GM12878 (cell line): ENCODE measurements at places on chromosomes 4 and X. TPM values are rescaled to one million over a fixed set of nuclear protein-coding genes. Genes with fewer than 3 reads are reported as not detected.
A peak's percentile ranks its signal among the peaks of the same experiment; 100 is the strongest.

GRCh38 chr4:185470501-185471195 is 885 bp downstream of the CCDC110 start:
- no peak overlapping the region for H3K27ac ChIP-seq
- no peak for DNase-seq
- no peaks in the 10 kb centered on the region for H3K36me3 ChIP-seq
- H3K27me3 ChIP-seq: no peaks in the 10 kb centered on the region

- no peaks in the 10 kb centered on the region for H3K4me1 ChIP-seq
- no peak overlapping the region for H3K4me3 ChIP-seq
- H3K36me3 ChIP-seq: no peaks in the 10 kb centered on the region
- no peak overlapping the region for H3K27ac ChIP-seq
Measured at GRCh38 chr4:42710329-42710728, 53.4 kb upstream of the ATP8A1 start.

DNA sequence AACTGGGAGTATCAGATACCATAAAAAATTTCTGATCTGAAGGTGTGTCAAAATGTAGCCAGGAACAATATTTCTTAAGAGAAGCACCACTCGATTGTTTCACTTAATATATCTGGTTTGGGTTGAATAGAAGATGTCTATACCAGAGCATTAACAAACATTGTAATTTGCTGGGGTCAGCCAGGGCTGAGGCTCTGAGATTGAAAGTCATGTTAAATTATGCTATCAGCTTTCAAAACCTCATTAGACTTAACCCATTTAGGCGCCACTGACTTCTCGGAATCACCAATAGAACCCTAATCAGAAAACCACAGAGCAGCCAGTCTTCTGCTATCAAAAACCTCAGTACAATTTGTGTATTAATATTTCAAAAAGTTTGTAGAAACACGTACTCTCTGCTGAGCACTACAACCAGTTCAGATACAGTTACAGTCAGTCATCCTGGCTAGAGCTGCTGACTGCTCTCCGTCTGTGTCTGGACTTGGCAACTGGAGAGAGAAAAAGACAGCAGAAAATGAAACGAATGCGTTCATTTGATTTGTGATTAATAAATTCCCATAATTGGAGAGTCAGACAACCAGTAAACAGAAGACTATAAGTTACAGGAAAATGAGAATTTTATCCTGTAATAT is 848.6 kb upstream of the PABPC4L start:
- no peaks in the 10 kb centered on the region for H3K27me3 ChIP-seq
- no peak overlapping the region for H3K27ac ChIP-seq
- no peaks in the 10 kb centered on the region for H3K4me1 ChIP-seq

GRCh38 chr4:8353912-8354453 is 84.4 kb downstream of the HTRA3 start:
- H3K4me3 ChIP-seq: no peak overlapping the region
- peaks cover 2% of the 10 kb centered on the region for H3K27me3 ChIP-seq
- no peak for DNase-seq
- H3K36me3 ChIP-seq: no peaks in the 10 kb centered on the region
- H3K4me1 ChIP-seq: no peaks in the 10 kb centered on the region

GRCh38 chr4:155681886-155682285 is 15.2 kb downstream of the GUCY1A1 start:
- DNase-seq: no peak
- H3K4me1 ChIP-seq: no peaks in the 10 kb centered on the region
- H3K4me3 ChIP-seq: no peak overlapping the region
- H3K36me3 ChIP-seq: no peaks in the 10 kb centered on the region
- no peak overlapping the region for H3K27ac ChIP-seq
- no peaks in the 10 kb centered on the region for H3K27me3 ChIP-seq

- H3K4me3 ChIP-seq: no peak overlapping the region
- no peaks in the 10 kb centered on the region; the same call in 1 of the 2 replicates for H3K27me3 ChIP-seq
- no peak overlapping the region for H3K27ac ChIP-seq
- DNase-seq: no peak
Measured at GRCh38 chrX:71941776-71942175, 31.1 kb downstream of the NHSL2 start.

- DNase-seq: no peak
- H3K27ac ChIP-seq: no peak overlapping the region
- H3K4me3 ChIP-seq: no peak overlapping the region
- H3K27me3 ChIP-seq: no peaks in the 10 kb centered on the region
- H3K36me3 ChIP-seq: no peaks in the 10 kb centered on the region
Measured at GRCh38 chr4:152081024-152081423, 320.2 kb upstream of the GATB start.

GRCh38 chr4:177371461-177371860 is 61.8 kb downstream of the NEIL3 start:
- H3K27ac ChIP-seq: no peak overlapping the region
- H3K36me3 ChIP-seq: no peaks in the 10 kb centered on the region
- no peak for DNase-seq
- H3K4me3 ChIP-seq: no peak overlapping the region
- no peaks in the 10 kb centered on the region for H3K27me3 ChIP-seq
- no peaks in the 10 kb centered on the region for H3K4me1 ChIP-seq

GRCh38 chrX:109709129-109709631 is 23.9 kb downstream of the ACSL4 start:
- H3K4me1 ChIP-seq: peaks cover 9% of the 10 kb centered on the region
- H3K36me3 ChIP-seq: no peaks in the 10 kb centered on the region
- 0 out of 2 replicates have a peak overlapping the region, but pooled peaks have one; percentile 29 for H3K4me3 ChIP-seq
- DNase-seq: peak; percentile 60
- H3K27me3 ChIP-seq: no peaks in the 10 kb centered on the region
- peak overlapping the region; percentile 71 for H3K27ac ChIP-seq

GRCh38 chrX:150421816-150422215 is 58.7 kb downstream of the MAMLD1 start:
- DNase-seq: no peak
- no peak overlapping the region for H3K4me3 ChIP-seq
- H3K27ac ChIP-seq: no peak overlapping the region
- H3K4me1 ChIP-seq: no peaks in the 10 kb centered on the region
- no peaks in the 10 kb centered on the region for H3K36me3 ChIP-seq
- no peaks in the 10 kb centered on the region for H3K27me3 ChIP-seq

DNA sequence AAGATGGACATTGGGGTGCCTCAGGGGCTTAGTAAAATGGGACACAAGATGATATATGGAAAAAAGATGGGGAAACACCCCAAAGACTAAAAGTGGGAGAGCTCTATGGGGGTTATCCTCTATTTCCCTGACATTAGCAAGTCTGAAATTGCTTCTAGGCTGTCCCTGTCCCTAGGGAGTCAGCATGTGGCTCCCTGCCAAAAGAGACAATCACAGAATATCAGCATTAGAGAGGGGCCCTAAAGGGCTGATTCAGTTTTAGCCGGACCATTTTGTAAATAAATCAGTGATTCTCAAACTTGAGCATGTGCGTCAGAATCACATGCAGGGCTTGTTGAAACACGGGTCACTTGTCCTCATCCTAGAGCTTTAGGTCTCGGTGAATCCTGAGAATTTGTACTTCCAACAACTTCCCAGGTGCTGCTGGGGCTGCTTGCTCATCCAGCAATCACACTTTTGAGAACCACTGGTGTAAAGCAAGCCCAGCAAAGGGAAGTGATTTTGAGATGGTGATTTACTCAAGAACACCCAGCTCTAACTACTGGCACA is 165.3 kb upstream of the DGKK start:
- H3K4me1 ChIP-seq: no peaks in the 10 kb centered on the region
- no peak overlapping the region for H3K4me3 ChIP-seq
- H3K27ac ChIP-seq: no peak overlapping the region
- no peaks in the 10 kb centered on the region for H3K36me3 ChIP-seq
- H3K27me3 ChIP-seq: no peaks in the 10 kb centered on the region
- DNase-seq: no peak

GRCh38 chr4:39394706-39395105 is 12.0 kb upstream of the KLB start:
- no peak for DNase-seq
- H3K4me3 ChIP-seq: no peak overlapping the region
- H3K27ac ChIP-seq: no peak overlapping the region
- H3K36me3 ChIP-seq: no peaks in the 10 kb centered on the region
- no peaks in the 10 kb centered on the region for H3K27me3 ChIP-seq
- H3K4me1 ChIP-seq: no peaks in the 10 kb centered on the region

GRCh38 chr4:36320117-36320896 is 38.9 kb downstream of the DTHD1 start:
- H3K27ac ChIP-seq: peak overlapping the region; percentile 79
- DNase-seq: peak; percentile 54
- H3K27me3 ChIP-seq: no peaks in the 10 kb centered on the region
- H3K36me3 ChIP-seq: no peaks in the 10 kb centered on the region
- H3K4me1 ChIP-seq: peaks cover 52% of the 10 kb centered on the region
- no peak overlapping the region; the same call in 1 of the 2 replicates for H3K4me3 ChIP-seq

GRCh38 chrX:10028283-10029104 is 61.3 kb downstream of the CLDN34 start:
- no peaks in the 10 kb centered on the region; the same call in 1 of the 2 replicates for H3K27me3 ChIP-seq
- no peak overlapping the region for H3K4me3 ChIP-seq
- no peaks in the 10 kb centered on the region for H3K4me1 ChIP-seq
- H3K27ac ChIP-seq: no peak overlapping the region

DNA sequence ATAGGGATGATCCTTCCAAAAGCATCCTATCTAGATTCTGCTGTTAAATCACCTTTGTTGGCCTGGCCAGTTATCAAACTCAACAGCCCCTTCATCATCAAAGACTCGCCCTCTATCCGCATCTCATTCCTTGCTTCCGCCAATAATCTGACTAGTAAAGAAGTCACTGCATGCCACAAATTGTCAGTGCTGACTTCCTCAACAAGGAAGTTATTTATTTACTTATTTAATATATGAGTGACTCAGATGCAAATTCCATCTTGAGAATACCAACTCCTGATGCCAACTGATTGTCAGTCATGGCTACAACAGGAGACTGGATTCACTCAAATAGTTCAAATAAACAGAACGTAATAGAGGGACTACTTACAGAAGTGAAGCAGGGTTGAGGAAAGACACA is 283.8 kb downstream of the TRIML1 start:
- H3K27ac ChIP-seq: no peak overlapping the region
- H3K36me3 ChIP-seq: no peaks in the 10 kb centered on the region
- H3K4me3 ChIP-seq: no peak overlapping the region

DNA sequence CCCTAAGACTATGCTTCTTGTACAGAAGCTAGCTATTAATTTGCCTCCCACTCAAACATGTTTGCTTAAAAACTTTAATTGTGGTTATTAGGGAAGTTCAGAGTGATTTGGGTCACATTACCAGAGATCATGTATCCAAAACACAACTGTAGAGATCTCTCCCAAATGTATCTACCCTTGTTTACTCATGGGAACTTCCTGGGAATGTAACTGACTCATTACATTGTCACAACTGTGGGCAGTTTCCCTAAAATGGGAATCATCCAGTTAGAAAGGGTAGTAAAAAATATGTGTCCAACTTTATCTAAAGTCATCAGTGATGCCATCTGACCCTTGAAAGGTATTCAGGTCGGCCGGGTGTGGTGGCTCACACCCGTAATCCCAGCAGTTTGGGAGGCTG is 40.3 kb upstream of the GLRA3 start:
- no peaks in the 10 kb centered on the region for H3K4me1 ChIP-seq
- no peaks in the 10 kb centered on the region for H3K27me3 ChIP-seq
- H3K36me3 ChIP-seq: no peaks in the 10 kb centered on the region
- no peak for DNase-seq

- no peaks in the 10 kb centered on the region for H3K27me3 ChIP-seq
- H3K4me1 ChIP-seq: peaks cover 34% of the 10 kb centered on the region
- H3K27ac ChIP-seq: peak overlapping the region; percentile 45; the same call in 1 of the 2 replicates
- no peak overlapping the region for H3K4me3 ChIP-seq
Measured at GRCh38 chrX:46637938-46638337, 64.4 kb downstream of the CHST7 start.

DNA sequence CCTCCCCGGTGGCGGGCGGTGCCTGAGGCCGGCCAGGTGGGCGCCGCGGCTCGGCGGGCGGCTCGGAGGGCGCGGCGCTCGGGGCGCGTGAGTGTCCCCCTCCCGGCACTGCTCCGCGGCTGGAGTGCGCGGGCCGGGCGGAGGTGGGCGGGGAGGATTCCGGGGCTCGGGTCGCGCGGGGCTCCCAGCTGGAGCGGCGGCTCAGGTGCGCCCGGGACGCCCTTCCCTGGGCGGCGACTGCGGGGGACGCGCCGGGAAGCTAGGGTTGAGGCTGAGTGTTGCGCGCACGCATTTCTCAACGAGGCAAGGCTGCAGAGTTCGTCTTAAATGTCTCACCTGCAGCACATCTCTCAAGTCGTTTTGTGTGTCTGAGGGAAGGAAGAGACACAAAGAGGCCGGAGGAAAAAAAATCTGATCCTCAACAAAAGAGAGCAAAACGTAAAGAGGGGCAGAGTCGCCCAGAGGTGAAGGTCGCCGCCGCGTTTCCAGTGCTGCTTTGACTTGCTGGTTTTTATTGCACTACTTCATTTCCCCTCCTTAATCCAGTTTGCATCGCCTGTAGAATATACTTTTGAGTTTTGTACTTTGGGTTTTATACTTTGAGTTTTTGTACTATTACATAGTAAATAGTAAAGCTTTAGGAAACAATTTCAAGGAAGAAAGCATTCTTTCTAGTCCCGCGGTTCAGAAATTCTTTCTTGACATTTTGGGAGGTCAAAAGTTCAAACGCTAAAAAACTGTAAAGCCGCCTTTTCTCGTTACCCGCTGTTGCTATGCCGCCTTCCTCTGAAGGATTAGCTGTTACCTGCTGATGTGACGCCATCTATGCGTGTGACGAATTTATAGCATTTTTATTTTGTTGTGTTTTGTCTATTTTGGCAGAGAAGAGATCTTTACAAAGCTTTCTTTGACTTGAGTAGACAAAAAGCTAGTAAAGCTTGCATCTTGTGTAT is 106.5 kb upstream of the STOX2 start:
- H3K4me3 ChIP-seq: no peak overlapping the region
- no peak overlapping the region for H3K27ac ChIP-seq
- no peaks in the 10 kb centered on the region for H3K36me3 ChIP-seq
- no peaks in the 10 kb centered on the region for H3K4me1 ChIP-seq
- no peak for DNase-seq

DNA sequence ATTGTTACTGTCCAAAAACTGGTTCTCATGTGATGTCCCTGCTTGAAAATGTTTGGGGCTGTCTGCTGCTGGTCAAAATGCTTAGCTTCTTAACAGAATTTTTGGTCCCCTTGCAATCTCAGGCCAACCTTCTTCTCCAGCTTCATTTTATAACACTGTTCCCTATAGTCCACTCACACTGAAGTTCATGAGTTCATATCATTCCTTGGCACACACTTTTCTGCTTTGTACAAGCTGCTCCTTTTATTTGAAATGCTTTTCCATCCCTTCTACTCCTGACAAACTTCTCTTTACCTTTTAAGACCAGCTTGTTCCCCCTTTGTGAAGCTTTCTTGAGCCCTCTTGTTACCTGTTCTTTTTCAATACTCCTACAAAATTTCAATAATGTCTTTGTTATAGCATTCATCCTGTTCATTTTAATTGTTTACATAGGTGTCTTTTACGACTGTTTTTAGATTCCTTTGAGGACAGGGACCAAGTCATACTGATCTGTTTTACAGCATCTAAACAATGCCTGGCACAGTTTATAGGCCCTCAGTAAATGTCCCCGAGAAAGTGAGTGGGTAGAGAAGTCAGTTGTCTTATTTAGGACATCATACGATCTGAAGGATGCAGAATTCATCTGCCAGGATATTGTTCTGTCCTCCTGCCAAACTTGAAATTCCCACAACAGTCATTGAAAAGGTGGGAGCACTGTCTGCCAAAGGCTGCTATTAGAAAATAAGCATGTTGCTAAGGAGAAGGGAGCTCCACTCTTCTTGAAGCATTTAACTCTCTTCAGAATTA is 134.4 kb upstream of the BMPR1B start:
- H3K27ac ChIP-seq: no peak overlapping the region
- DNase-seq: no peak
- H3K36me3 ChIP-seq: no peaks in the 10 kb centered on the region; the same call in 1 of the 2 replicates

PROM1 gene
- total RNA-seq: 0.08 TPM in 1 of 2 replicates, not detected in the other

AFM gene
- total RNA-seq: not detected in 2 replicates

MAGEA12 gene
- not detected in 2 replicates for total RNA-seq

MAOB gene
- 0.21 TPM in 1 of 2 replicates, not detected in the other for total RNA-seq

ENAM gene
- 0.27 and 0.51 TPM in 2 replicates for total RNA-seq

TREX2 gene
- 0.80 and 1.1 TPM in 2 replicates for total RNA-seq

EDNRA gene
- total RNA-seq: 0.15 and 0.48 TPM in 2 replicates

TLR1 gene
- total RNA-seq: 22.4 and 22.9 TPM in 2 replicates

SYTL5 gene
- total RNA-seq: 0.13 TPM in 1 of 2 replicates, not detected in the other

SPACA5 gene
- total RNA-seq: not detected in 2 replicates
